ENCODE measurements at places on chromosomes 4 and X. TPM values are rescaled to one million over a fixed set of nuclear protein-coding genes. Genes with fewer than 3 reads are reported as not detected.

DNA sequence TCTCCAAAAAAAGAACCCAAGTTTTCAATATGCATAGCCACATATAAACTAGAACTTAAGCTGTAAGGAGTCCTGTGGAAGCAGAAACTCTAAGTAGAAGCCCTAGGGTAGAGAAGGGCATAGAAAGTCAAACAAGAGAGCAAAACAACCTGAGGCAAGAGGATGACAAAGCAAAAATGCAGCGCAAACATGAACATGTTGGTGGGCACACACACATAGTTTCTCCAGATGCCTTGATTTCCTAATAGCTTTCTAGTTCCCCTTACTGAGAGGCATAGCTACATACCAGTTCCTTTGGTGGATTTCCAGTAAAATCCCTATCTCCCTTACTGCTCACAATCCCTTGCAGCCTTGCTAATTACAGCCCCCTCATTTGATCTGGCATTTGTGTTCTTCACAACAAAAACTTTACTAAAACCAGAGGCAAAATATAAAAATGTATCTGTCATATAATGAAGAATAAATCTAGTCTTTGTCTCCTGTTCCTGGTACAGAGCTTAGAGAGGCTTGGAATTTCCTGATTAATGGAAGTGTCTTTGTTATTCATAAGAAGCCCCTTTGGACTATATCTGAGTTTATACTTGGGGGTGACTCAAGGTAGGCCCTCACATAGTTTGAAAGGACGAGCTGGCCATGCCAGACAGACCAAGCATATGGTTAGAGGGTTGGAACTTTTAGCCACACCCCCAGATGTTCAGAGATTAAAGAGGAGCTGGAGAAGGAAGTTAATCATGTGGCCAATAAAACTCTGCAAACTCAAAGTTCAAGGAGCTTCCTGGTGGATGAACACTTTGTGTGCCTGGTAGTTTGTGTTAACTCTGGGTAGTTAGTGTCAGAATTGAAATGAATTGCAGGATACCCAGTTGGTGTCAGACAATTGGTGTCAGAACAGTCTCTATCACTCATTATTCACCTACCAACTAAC is 52.7 kb upstream of the ZCCHC13 start:
- peaks cover 36% of the 10 kb centered on the region for H3K36me3 ChIP-seq
- peak; percentile 56 for DNase-seq
- peak overlapping the region; percentile 52 for H3K27ac ChIP-seq
- no peaks in the 10 kb centered on the region for H3K4me1 ChIP-seq
- peaks cover 73% of the 10 kb centered on the region for H3K27me3 ChIP-seq

The AKAP4 gene
- total RNA-seq = not detected

- DNase-seq = peak; percentile 64
- H3K4me1 ChIP-seq = peaks cover 7% of the 10 kb centered on the region
- peaks cover 14% of the 10 kb centered on the region for H3K36me3 ChIP-seq
- H3K27ac ChIP-seq = peak overlapping the region; percentile 4
Measured at GRCh38 chrX:323721-324628, 5.4 kb upstream of the GTPBP6 start.

DNA sequence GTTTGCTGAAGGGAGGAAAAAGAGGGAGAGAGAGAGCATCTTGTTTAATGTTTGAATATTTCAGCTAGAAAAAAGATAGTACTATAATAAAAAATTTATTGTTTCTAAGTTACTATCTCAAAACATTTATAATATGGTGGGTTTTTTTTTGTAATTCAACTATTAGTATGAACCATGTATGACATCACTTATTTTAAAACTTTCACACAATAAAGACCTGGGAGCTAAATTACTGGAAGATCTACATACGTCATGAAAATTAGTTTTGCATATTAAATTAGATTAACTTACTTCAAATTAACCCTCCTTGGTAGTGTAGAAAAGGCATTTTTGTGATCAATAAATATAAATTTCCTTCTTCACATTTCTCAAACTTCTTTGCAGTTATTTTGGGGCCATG is 432.0 kb upstream of the SLIT2 start:
- no peak overlapping the region for H3K4me3 ChIP-seq
- no peaks in the 10 kb centered on the region for H3K27me3 ChIP-seq
- H3K36me3 ChIP-seq = no peaks in the 10 kb centered on the region
- no peaks in the 10 kb centered on the region for H3K4me1 ChIP-seq

The PRRG3 gene
- total RNA-seq = not detected

DNA sequence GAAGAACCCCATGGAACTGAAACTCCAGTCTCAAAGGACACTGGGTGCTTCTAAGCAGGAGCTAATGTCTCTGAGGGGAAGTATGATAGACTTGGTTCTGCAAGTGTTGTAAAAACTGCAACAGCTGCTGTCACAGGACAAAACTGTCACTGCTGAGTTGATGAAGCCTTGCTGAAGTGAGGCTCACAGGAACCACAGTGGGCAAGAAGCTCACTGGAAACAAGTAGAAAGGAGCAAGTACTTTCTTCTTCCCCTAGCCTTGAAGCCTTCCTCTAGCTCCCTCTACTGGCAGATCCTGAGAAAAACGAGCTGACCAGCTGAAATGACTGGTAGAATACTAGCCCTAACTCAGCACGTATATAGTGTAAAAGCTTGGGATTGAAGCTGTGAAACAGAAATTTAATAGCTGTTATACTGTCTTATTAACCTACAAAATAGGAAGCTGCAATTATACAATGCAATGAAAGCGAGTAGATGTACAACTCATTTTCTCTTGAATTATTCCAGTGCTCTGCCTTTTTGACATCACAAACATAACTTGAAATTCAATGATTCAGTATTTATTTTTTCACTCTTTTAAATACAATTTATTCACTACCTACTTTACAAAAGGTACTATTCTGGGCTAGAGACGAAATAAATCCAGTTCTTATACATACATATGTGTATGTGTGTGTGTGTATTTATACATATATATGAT is 91.4 kb downstream of the GABRB1 start:
- DNase-seq = peak; percentile 86
- no peaks in the 10 kb centered on the region for H3K4me1 ChIP-seq
- H3K27ac ChIP-seq = no peak overlapping the region
- H3K4me3 ChIP-seq = no peak overlapping the region
- H3K36me3 ChIP-seq = no peaks in the 10 kb centered on the region
- H3K27me3 ChIP-seq = peaks cover 60% of the 10 kb centered on the region

GRCh38 chr4:159048166-159048886 is 54.6 kb upstream of the RAPGEF2 start:
- H3K4me3 ChIP-seq = peak overlapping the region; percentile 61
- H3K27me3 ChIP-seq = no peaks in the 10 kb centered on the region
- no peaks in the 10 kb centered on the region for H3K36me3 ChIP-seq
- DNase-seq = peak; percentile 76
- H3K4me1 ChIP-seq = no peaks in the 10 kb centered on the region

DNA sequence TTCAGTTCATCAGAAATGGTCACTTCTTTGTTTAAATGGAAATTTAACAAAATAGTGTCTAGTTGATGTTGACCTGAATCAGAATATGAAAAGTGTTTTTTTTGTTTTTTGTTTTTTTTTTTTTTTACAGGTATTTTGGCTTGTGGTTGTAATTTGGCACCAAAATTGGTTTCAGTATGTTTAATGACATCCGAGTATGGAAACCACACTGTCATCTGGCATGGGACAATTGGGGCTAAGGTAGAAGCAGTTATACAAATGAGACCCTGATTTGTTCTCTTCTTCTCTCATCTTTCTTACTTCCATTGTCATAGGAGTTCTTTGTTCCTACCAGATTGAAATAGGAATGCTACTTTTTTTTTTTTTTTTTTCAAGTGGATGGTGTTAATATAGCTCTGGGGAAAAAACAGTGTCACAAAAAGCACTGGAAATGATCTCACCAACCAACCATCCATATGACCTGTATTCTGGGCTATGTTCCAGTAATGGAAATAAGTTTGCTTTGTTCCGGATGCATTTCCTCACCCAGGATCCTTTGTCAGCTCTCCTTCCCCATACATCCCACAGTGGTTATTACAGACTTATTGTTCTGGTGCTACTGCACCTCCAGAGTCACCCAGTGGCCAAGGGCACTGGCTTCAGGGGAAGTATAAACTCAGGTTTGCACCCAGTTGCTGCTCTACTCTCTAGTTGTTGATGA is 95.8 kb downstream of the ATXN3L start:
- peak; percentile 95 for DNase-seq
- H3K36me3 ChIP-seq = no peaks in the 10 kb centered on the region
- H3K27ac ChIP-seq = peak overlapping the region; percentile 67
- peaks cover 20% of the 10 kb centered on the region for H3K27me3 ChIP-seq
- no peak overlapping the region for H3K4me3 ChIP-seq

The WFS1 gene
- total RNA-seq = 62.4 TPM

The HSFX1 gene
- not detected for total RNA-seq

DNA sequence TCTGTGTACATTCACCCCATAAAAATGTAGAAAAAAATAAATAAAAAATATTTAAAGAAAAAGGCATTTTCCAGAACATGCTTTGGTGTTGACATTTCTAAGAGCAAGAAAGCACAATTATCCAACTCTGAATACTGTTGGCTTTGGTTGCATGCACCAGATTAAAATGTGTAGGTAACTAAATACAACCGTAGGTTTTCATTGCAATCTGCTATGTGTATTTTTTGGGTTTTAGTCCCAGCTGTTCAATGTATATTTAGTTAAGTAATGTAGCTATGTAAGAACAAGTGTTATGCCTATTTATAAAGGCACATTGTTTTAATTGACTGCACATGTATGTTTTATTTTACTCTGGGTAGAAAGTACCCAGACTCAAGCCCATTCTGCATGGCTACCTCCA is 108.1 kb upstream of the PAQR3 start:
- no peak overlapping the region for H3K4me3 ChIP-seq
- H3K27me3 ChIP-seq = peaks cover 10% of the 10 kb centered on the region
- no peak for DNase-seq

- H3K36me3 ChIP-seq = no peaks in the 10 kb centered on the region
- no peaks in the 10 kb centered on the region for H3K27me3 ChIP-seq
- H3K27ac ChIP-seq = no peak overlapping the region
Measured at GRCh38 chr4:151942971-151943370, 182.2 kb upstream of the GATB start.

DNA sequence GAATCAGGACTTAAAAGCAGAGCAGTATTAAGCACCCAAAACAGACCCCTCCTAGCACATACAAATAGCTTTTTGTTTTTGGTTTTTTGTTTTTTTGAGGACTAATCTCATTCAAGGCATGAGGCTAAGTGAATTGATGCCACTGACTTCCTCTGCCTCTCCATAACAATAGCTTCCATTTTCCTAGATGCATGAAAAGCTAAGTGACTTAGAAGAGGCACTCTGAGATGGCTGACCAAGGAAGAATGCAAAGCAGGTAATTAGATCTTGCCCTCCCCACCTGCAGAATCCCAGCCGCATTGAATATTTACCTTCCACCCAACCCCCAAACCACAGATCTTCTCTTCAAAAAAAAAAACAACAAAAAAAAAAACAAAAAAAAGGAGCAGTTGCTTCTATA is 7.4 kb upstream of the KDR start:
- H3K27me3 ChIP-seq = no peaks in the 10 kb centered on the region
- H3K36me3 ChIP-seq = peaks cover 6% of the 10 kb centered on the region
- no peak for DNase-seq
- no peak overlapping the region for H3K27ac ChIP-seq
- no peak overlapping the region for H3K4me3 ChIP-seq

The PCGF3 gene
- 33.5 TPM for total RNA-seq

DNA sequence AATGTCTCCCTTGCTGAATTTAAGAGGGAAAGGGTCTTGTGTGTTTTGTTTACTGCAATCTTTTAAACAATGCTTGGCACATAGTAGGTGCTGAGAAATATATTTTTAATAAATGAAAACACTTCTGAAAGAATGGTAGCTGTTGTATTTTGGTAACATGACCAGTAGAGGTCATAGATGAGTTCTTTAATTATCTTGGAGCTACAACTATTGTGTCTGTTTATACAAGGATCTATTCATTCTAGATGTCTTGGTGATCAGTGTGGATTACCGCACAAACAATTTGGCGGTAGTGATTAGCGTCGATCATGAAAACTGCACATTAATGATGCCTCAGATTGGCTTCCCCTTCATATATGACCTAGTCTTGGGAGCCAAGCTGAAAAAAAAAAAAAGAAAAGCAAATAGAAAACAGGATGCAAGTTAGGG is 21.4 kb upstream of the SCRG1 start:
- no peaks in the 10 kb centered on the region for H3K27me3 ChIP-seq
- peaks cover 5% of the 10 kb centered on the region for H3K36me3 ChIP-seq
- peak; percentile 31 for DNase-seq
- no peak overlapping the region for H3K4me3 ChIP-seq
- H3K27ac ChIP-seq = no peak overlapping the region

GRCh38 chrX:53279296-53280237 is 1.8 kb downstream of the IQSEC2 start:
- peak overlapping the region; percentile 30 for H3K27ac ChIP-seq
- peak overlapping the region; percentile 71 for H3K4me3 ChIP-seq
- H3K27me3 ChIP-seq = peaks cover 32% of the 10 kb centered on the region
- no peak for DNase-seq

DNA sequence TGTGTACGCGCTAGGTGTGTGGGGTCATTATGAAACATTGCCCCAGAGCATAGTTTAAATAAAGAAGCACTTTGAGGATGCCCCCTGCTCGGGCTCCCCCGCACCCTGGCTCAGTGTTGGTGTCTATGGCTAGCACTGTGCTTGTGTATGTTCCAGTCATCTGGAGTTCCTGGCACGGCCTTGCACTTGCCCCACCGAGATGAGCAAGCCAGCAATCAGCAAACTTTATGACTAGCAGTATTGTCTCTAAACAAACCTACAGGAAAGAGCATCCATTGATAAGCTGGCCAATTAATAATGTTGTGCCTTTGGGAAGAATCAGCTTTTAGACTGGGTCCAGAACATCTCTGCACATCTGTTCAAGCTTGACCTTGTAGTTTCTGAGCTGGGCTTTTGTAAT is 707 bp upstream of the SHROOM4 start:
- H3K36me3 ChIP-seq = no peaks in the 10 kb centered on the region
- peaks cover 25% of the 10 kb centered on the region for H3K27me3 ChIP-seq
- no peak for DNase-seq

DNA sequence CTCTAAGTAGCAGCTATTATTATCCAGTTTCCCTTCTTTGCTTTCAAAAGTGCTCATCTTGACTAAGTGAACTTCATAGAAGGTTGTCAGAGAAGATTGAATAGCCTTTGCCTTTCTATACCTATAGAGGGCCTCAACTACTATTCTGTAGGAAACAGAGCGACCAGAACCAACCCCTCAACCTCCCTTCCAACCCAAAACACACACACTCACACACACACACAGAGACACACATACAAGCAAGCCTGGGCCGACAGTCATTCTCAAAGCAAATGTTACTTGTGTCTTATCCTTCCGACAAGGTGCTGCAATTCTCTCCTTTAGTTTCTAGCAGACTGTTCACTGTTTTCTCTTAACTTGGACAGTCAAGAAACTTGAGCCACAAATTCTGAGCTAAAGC is 201.6 kb downstream of the DCTD start:
- H3K4me1 ChIP-seq = no peaks in the 10 kb centered on the region
- H3K27me3 ChIP-seq = no peaks in the 10 kb centered on the region
- H3K27ac ChIP-seq = no peak overlapping the region
- no peak overlapping the region for H3K4me3 ChIP-seq

The LRRC66 gene
- total RNA-seq = 0.52 TPM
